ENCODE measurements at places on chromosomes 2 and 18. TPM values are rescaled to one million over a fixed set of nuclear protein-coding genes. Genes with fewer than 3 reads are reported as not detected.

UGT1A7 gene
- polyA plus RNA-seq = 1.2 TPM

LYPD6B gene
- 5.8 TPM for polyA plus RNA-seq

ANKRD30B gene
- polyA plus RNA-seq = not detected

DTNA gene
- polyA plus RNA-seq = 0.19 TPM

KIAA2012 gene
- polyA plus RNA-seq = not detected

SLC11A1 gene
- polyA plus RNA-seq = 1.0 TPM

NTSR2 gene
- not detected for polyA plus RNA-seq

CPLX4 gene
- polyA plus RNA-seq = not detected

SKA1 gene
- polyA plus RNA-seq = 16.5 TPM

REG3A gene
- polyA plus RNA-seq = not detected

TRIM43 gene
- not detected for polyA plus RNA-seq

SLC4A3 gene
- 10.8 TPM for polyA plus RNA-seq

IGFBP2 gene
- 55.5 TPM for polyA plus RNA-seq

GPN1 gene
- polyA plus RNA-seq = 56.4 TPM

DPP4 gene
- polyA plus RNA-seq = 0.43 TPM

HOXD13 gene
- polyA plus RNA-seq = not detected

ORC4 gene
- 11.2 TPM for polyA plus RNA-seq

DLX1 gene
- 5.9 TPM for polyA plus RNA-seq

ABCG5 gene
- not detected for polyA plus RNA-seq

BARD1 gene
- polyA plus RNA-seq = 5.1 TPM
